Upper lobe of right lung (tissue), 1 donor: ENCODE measurements at places on chromosomes 7 and 10. TPM values are rescaled to one million over a fixed set of nuclear protein-coding genes. Genes with fewer than 3 reads are reported as not detected.

GRCh38 chr10:103781329-103782061 lies 73.9 kb downstream of the SH3PXD2A start:
- DNase-seq: no peak
- no peak overlapping the region for H3K27ac ChIP-seq
- no peaks in the 10 kb centered on the region for H3K36me3 ChIP-seq

- no peaks in the 10 kb centered on the region for H3K36me3 ChIP-seq
- no peak overlapping the region for H3K27ac ChIP-seq
- no peak for DNase-seq
- H3K27me3 ChIP-seq: no peaks in the 10 kb centered on the region
Observed at GRCh38 chr7:110775046-110775445, 315.9 kb upstream of the LRRN3 start.

GRCh38 chr10:45420453-45421192 lies 46.6 kb downstream of the ALOX5 start:
- H3K4me1 ChIP-seq: peaks cover 38% of the 10 kb centered on the region
- peak overlapping the region; percentile 14 for H3K4me3 ChIP-seq
- peak overlapping the region; percentile 91 for H3K27ac ChIP-seq
- H3K27me3 ChIP-seq: no peaks in the 10 kb centered on the region
- peak; percentile 86 for DNase-seq

GRCh38 chr7:105807448-105807762 lies 69.0 kb downstream of the ATXN7L1 start:
- no peaks in the 10 kb centered on the region for H3K36me3 ChIP-seq
- no peak for DNase-seq
- no peak overlapping the region for H3K27ac ChIP-seq
- no peak overlapping the region for H3K4me3 ChIP-seq
- no peaks in the 10 kb centered on the region for H3K27me3 ChIP-seq

- H3K4me3 ChIP-seq: no peak overlapping the region
- no peak overlapping the region for H3K27ac ChIP-seq
Observed at GRCh38 chr7:78634093-78634492, 819.4 kb downstream of the MAGI2 start.

DNA sequence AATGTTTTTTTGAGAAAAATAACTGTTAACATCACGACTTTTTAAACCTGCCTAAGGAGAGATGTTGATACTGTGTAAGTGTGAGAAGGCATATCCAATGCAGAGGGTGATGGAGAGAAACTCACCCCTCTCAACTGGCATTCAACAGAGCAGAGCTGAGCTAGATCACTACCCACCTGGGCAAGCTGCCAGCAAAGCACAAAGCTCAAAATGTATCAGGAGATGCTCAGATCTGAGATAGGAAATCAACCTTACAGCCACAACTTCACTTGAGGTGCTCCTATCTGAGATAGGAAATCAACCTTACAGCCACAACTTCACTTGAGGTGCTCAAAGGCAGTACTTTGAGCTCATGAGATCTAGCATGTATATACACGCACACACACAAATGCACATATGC lies 151.5 kb upstream of the PDE1C start:
- H3K4me3 ChIP-seq: no peak overlapping the region
- H3K27me3 ChIP-seq: no peaks in the 10 kb centered on the region
- no peak for DNase-seq
- H3K4me1 ChIP-seq: no peaks in the 10 kb centered on the region
- H3K36me3 ChIP-seq: no peaks in the 10 kb centered on the region
- no peak overlapping the region for H3K27ac ChIP-seq

GRCh38 chr7:128755819-128756476 lies 16.8 kb downstream of the CALU start:
- H3K36me3 ChIP-seq: peaks cover 99% of the 10 kb centered on the region
- H3K4me1 ChIP-seq: peaks cover 7% of the 10 kb centered on the region
- no peak overlapping the region for H3K4me3 ChIP-seq

DNA sequence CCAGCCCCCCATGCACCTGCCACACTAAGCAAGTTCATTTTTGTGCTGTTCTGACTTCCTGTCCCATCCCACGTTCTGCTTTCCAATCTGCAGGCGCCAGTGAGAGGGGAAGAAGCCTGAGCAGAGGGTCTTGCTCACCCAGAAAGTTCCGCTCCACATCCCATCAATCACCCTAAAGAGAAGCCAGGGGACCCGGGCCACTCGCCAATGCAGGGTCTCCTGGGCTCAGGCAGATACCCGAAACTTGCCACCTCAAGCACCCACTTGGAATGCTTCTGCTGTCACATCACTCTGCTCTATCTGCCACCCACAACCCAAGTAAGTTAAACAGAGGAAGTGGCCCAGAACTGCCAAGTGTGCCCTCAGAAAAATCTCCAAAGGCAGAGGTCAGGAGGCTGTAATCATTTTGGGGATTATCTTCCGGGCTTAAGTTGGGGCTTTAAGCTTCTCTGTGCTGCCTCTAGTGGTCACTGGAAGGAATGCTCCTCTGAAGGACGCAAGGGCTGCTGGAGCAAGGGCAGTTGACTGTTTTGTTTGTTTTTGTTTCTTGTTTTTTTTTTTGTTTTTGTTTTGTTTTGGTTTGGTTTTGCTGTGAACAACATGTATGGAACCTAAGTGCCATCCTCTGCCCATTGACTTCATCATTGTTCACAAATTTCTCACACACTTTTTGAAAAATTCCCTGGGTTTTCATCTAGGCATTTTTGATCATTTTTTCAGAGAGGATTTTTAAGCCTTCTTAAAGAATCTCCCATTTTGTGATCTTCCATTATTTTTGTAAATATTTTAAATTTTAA lies 25.5 kb downstream of the PRR15 start:
- H3K4me3 ChIP-seq: no peak overlapping the region
- no peaks in the 10 kb centered on the region for H3K4me1 ChIP-seq
- no peak overlapping the region for H3K27ac ChIP-seq
- no peaks in the 10 kb centered on the region for H3K27me3 ChIP-seq
- no peak for DNase-seq
- H3K36me3 ChIP-seq: no peaks in the 10 kb centered on the region

DNA sequence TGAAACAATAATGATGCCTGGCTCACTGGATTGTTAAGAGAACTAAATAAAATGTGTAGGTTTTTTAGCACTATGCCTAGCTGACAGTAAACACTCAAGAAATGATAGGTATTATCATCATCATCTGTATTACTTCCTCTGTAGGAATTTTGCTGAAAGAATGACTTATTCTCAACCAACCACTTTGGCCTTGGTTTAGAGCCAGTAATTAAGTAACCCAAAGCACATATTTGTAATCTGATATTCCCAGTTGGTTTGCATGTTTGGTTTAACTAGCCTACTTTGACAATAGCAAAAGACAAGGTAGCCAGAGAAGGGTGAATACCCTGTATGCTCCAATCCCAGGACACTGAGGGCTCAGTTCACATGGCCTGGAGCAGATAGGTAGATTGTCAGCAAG lies 34.4 kb downstream of the BCAP29 start:
- peaks cover 47% of the 10 kb centered on the region for H3K36me3 ChIP-seq
- no peak overlapping the region for H3K4me3 ChIP-seq
- no peak overlapping the region for H3K27ac ChIP-seq
- no peaks in the 10 kb centered on the region for H3K4me1 ChIP-seq
- no peaks in the 10 kb centered on the region for H3K27me3 ChIP-seq

DNA sequence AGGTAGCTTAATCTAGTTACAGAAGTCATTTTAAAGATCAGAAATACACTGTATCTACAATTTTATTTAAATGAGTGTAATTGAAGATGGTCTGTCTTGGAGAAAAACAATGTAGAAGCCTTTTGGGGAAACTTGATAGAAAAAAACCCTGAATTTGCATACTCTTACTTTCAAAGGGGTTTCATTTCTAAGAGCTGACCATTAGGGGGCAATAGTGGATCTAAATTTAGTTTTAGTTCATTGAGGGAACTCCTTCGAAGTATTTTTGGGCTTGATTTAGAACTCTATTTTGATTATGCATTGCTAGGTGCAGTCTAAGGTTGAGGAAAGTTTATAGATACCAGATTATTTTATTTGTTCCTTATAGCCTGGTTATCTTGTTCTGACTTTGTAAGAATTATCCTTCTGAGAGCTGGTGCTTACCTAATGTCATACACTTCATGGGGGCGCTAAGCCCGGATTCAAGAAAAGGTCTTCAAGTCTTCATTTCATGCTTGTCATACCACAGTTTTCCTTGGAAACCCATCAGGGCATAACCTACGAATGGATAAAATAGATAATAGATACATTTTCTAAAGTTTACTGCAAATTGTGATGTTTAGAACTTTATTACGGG lies 69.1 kb upstream of the MXI1 start:
- H3K4me3 ChIP-seq: no peak overlapping the region
- peaks cover 21% of the 10 kb centered on the region for H3K4me1 ChIP-seq
- H3K27ac ChIP-seq: no peak overlapping the region
- DNase-seq: no peak

- H3K4me3 ChIP-seq: no peak overlapping the region
- no peaks in the 10 kb centered on the region for H3K36me3 ChIP-seq
- H3K4me1 ChIP-seq: no peaks in the 10 kb centered on the region
- H3K27me3 ChIP-seq: no peaks in the 10 kb centered on the region
- H3K27ac ChIP-seq: no peak overlapping the region
Observed at GRCh38 chr7:157561523-157561785, 224.7 kb downstream of the DNAJB6 start.

- peak; percentile 85 for DNase-seq
- no peak overlapping the region for H3K4me3 ChIP-seq
- H3K27ac ChIP-seq: no peak overlapping the region
- no peaks in the 10 kb centered on the region for H3K36me3 ChIP-seq
Observed at GRCh38 chr10:132359305-132360040, 27.5 kb downstream of the LRRC27 start.

DNA sequence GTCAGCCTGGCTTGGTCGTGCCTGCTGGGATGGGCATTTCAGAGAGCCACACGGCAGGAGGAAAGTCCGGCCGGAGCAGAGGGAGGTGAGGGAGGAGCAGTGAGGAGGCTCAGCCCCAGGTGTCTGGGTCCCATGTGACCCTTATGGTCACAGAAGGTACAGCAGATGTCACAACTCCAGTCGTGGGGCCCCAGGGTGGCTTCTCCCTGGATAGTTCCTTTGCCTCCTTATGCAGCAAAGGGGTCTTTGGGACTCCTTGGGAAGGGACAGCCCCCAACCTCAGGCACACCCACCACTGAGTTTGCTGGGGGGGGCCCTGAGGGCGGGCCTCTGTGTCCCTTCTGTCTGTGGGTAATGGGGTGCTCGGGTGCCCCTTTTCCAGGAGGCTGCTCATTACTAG lies 19.6 kb upstream of the PRKAG2 start:
- H3K4me3 ChIP-seq: no peak overlapping the region
- H3K4me1 ChIP-seq: no peaks in the 10 kb centered on the region
- H3K36me3 ChIP-seq: no peaks in the 10 kb centered on the region
- no peaks in the 10 kb centered on the region for H3K27me3 ChIP-seq
- no peak for DNase-seq
- no peak overlapping the region for H3K27ac ChIP-seq

RBP4 gene
- 18.6 TPM for total RNA-seq

SLC25A40 gene
- total RNA-seq: 32.2 TPM

OR2A42 gene
- not detected for total RNA-seq

SRRM3 gene
- 1.1 TPM for total RNA-seq

SPDYE6 gene
- not detected for total RNA-seq
